ENCODE measurements at places on chromosomes 5 and 9.

- DNase-seq = peak; percentile 70
Measured at GRCh38 chr5:34534523-34535103, 121.5 kb upstream of the RAI14 start.

DNA sequence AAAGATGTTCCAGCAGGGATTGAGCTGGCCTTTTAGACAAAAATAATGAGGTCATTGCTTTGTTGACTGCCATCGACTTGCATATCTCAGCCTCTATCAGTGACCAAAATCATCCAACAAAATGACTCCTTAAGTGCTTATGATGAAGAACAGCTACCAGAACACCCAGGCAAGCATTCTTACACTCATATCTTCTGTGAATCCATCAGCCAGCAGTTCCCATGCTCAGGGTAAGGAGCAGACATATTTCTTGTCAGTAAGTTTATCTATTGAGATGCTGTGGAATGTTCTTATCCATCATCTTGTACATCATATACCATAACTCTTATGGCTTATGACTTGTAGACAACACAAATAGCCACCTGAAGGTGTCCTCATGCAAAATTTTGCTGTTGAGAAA, 20.2 kb upstream of the SPDL1 start:
- DNase-seq = no peak

- no peak for DNase-seq
Measured at GRCh38 chr9:131398204-131398603, 4.3 kb downstream of the PRRC2B start.

DNA sequence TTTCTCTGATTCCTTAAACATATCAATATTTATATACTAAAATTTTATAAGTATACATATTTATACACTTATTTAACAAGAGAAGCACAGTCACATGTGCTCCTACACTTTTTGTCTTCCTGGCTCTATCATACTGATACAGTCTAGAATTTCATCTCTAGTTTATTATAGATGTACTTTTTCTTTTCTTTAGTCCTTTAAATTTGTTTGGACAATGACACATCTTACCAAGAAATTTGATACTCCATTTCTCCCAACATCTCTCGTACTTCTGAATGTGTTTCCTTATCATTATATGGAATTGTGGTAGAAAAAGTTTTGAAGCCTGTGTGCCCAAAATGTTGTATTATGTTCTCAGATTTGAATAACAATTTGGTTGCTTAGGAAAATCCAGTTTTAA, 104.6 kb downstream of the DMRT2 start:
- no peak for DNase-seq

- DNase-seq = no peak
Measured at GRCh38 chr5:53095217-53095616, 14.3 kb downstream of the MOCS2 start.

DNA sequence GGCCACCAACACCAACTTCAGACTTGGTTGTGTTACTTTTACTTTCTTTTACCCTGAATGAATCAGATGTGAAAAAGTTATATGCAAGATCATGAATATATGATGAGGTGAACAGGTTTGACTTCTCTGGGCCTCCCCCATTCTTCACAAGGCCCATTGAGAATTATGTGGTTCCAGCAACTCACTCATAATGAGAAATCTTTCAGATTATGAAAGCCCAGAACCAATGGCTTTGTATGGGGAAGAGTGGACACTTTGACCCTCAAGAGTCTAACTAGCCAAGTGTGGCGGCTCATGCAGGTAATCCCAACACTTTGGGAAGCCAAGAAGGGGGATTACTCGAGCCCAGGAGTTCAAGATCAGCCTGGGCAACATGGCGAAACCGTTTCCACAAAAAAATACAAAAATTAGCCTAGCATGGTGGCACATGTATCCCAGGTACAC, 16.1 kb upstream of the LNPEP start:
- DNase-seq = no peak
